ENCODE measurements at places on chromosomes 7 and 10.

- H3K36me3 ChIP-seq: no peaks in the 10 kb centered on the region
- H3K27me3 ChIP-seq: no peaks in the 10 kb centered on the region
- H3K4me1 ChIP-seq: no peaks in the 10 kb centered on the region
- no peak overlapping the region for H3K27ac ChIP-seq
- no peak for DNase-seq
Measured at GRCh38 chr7:102982235-102982634, 69.4 kb downstream of the LRRC17 start.

DNA sequence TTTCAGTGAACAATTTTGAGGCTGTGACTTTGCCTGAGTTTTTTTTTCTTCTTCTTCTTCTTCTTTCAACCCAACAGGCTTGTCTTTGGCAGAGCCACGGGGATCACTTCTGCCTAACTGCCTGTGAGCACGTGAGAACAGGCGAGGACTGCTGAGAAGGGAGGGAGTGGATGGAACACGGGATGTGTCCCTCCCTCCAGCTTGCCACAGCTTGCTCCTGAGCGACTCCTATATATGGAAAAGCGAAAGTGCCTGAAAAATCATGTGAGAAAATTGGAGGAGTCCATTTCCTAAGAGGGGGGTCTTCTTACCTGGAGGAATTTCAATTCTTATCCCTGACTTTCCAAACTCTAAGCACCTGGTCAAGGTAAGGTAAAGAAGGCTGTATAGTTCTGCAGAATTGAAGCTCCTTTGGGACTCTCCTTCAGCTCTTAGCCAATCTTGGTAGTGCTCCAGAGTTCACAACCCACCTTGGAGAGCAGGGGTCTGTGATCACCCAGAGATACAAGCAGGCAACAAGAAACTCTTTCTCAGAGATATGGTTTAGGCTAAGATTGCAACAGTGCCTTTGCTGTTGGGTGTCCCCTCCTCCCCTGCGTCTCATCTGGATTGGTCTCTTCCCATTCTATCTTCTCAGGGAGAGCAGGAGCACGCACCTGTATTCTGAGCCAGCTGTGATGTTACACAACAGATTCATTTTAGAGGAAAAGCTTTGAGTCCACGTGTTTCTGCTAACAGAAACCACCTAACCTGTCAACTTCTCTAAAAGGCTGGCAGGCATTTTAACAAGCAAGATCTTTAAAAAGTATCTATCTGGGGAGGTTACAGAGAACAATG lies at the start of gene MAT1A:
Gene MAT1A, minus strand, starts transcription at position 208 of the 837 bp plus-strand sequence. CDS start 235 bp downstream, outside the sequence.
- no peak for DNase-seq
- H3K27me3 ChIP-seq: peaks cover 17% of the 10 kb centered on the region
- H3K36me3 ChIP-seq: no peaks in the 10 kb centered on the region
- H3K4me3 ChIP-seq: no peak within 1 kb of the TSS

- H3K4me1 ChIP-seq: no peaks in the 10 kb centered on the region
- H3K4me3 ChIP-seq: no peak overlapping the region
- H3K27ac ChIP-seq: no peak overlapping the region
- no peaks in the 10 kb centered on the region for H3K36me3 ChIP-seq
Measured at GRCh38 chr10:72812753-72813430, 80.6 kb upstream of the OIT3 start.

GRCh38 chr10:4648999-4649398 lies 177.0 kb upstream of the AKR1E2 start:
- no peak for DNase-seq
- H3K27ac ChIP-seq: no peak overlapping the region
- no peaks in the 10 kb centered on the region for H3K27me3 ChIP-seq
- no peak overlapping the region for H3K4me3 ChIP-seq
- H3K4me1 ChIP-seq: peaks cover 32% of the 10 kb centered on the region
